ENCODE measurements at places on chromosomes 3 and 15.

- no peak for DNase-seq
Observed at GRCh38 chr15:33091983-33092693, 102.4 kb downstream of the FMN1 start.

GRCh38 chr3:17432236-17432635 lies 310.2 kb downstream of the TBC1D5 start:
- no peak for DNase-seq

- DNase-seq, result no peak
Observed at GRCh38 chr15:41943543-41944312, 28.6 kb downstream of the EHD4 start.

- no peak for DNase-seq
Observed at GRCh38 chr3:128794067-128794768, 68.2 kb downstream of the RAB7A start.

DNA sequence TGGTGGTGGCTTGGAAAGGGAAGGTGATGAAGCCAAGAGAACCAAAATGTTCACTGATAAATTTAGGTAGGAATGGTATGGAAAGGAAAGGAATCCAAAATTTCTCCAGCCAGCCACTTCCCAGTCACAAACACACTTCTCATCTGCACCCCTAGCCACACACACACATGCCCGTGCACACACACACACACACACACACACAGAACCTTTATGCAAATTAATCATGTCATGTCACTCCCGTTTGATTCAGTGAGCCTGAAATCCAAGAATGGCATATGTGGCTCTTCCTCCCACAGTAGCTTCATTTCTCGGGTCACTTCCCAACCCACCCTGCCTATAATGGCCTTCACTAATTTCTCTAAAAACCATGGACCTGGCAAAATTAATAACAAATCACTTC lies 3.1 kb upstream of the HLTF start:
- DNase-seq, result no peak

DNA sequence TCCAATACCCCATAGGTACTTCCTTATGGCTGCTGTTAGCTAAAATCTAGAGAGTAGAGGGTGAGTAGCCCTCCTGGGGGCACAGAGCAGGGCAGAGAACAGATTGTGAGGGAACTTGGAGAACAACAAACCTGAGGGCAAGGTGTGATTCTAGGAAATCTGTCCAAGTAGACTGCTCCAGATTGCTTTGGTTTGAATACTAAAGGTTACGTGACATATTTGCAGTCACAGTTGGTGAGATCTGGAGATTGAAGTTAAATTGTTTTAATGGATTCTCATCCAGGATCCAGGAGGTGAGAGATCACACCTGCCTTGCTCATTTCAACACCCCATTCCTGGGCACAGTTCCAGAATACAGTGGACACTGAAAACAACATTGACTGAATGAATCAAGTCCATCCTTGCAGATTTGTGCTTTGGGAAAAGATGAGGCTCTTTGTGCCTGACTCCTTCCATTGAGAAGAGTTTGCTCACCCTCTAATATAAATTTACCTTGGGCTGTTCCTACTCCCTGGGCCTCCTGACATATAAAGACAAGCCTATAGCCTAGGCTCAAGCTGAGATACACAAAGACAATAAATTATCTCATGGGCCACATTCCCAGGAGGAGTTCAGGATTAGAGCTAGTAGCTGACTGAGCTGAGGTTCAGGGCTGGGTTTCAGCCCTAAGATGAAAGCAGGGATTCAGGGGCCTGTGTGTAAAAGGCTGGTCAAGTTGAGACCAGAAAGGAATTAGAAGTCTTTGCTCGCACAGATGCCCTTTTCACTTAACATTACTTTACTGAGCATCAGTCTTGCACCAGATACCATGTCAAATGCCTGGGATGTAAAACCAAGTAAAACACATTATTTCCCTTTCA lies 400.9 kb upstream of the MCTP2 start:
- DNase-seq, result no peak

DNA sequence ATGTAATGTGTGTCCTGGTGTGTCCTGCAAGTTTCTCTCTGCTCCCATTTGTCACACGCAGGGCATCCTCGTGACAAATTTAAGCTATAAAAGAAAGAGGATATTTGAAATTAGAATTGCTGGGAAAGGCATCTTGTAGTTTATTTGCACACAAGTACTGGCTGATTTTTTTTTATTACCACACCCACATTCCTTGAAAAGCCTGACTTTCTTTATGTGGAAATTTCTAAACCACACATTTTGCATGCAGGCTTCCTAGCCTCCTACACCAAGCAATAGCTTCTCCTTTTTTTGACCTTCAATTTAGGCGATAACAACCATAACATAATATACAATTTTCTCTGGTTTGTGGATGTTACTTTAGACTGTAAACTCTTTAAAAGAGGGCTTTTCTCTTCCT lies 126.1 kb downstream of the SERPINI1 start:
- no peak for DNase-seq

DNA sequence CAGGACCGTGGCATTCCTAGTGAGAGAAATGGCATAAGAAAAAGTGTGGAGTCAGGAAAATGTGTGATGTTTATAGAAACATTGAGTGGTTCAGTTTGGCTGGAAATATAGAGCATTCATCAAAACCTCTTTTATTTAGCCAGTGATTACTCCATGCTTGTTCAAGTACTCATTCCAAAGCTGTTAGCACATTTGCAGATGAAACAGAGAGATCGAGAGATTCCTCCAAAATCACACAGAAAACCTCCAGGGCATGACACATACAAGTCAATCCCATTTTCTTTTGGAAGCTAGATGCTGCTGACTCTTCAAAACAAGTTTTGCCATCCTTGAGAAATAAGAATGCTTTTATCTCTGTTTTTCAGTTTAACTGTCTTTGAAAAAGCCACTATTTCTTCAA lies 11.5 kb upstream of the MB21D2 start:
- no peak for DNase-seq

- DNase-seq, result no peak
Observed at GRCh38 chr3:198062068-198062465, 102.0 kb downstream of the LMLN start.

- DNase-seq, result no peak
Observed at GRCh38 chr3:15051531-15051930, 13.6 kb downstream of the MRPS25 start.

DNA sequence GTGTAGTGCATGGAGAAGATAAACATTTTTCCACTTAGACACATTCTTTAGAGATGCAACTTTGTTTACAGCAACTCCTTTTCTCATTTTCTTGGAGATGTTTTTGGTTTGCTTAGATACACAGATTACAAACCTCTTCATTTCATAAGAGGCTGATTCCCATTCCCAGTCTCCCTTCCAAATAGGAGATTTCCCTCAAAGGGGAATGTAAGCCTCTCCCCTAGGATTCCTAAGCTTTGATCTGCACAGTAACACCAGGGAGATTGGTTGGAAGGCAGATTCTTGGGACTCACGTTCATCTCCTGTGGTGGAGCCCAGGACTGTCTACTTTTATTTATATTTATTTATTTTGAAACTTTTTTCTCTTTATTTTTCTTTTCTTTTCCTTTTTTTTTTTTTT lies 63.2 kb downstream of the MCTP2 start:
- no peak for DNase-seq

- no peak for DNase-seq
Observed at GRCh38 chr3:128485282-128486204, 7.5 kb downstream of the GATA2 start.

GRCh38 chr3:188489639-188490405 lies 335.9 kb downstream of the LPP start:
- DNase-seq, result no peak

GRCh38 chr3:19645093-19645492 lies 288.9 kb downstream of the EFHB start:
- no peak for DNase-seq

GRCh38 chr3:151726016-151726415 lies 7.7 kb upstream of the AADACL2 start:
- DNase-seq, result no peak

DNA sequence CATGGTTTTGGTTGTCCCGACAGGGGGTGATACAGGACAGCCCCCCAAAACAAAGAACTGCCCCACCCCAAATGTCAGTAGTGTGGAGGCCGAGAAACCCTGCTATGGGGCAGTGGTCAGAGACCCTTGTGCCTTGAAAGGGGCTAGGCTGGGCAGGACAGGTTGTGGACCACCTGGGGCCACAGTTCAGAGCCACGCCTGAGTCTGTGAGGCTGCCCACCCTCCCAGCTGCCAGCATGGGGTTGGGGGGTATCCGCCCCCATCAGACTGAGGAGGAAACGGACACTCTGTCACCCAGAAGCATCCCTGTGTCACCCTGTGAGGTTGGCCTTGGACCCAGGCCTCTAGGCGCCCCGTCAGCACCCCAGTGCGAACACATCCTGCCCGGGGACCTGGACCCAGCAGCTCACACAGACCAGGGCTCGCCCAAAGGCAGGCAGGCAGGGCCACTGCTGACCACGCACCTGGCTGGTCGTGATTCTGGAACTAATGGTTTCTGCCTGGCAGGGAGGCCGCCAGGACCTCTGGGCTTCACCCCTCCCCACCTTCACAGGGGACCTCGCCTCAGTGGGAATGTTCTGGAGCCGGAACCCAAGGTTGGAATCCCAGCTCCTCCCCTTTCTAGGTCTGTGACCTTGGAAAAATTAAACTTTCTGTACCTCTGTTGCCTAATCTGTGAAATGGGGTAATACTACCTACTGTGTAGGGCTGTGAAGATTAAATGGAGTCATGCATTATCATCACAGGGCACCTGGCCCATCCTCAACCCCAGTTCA lies 1.4 kb downstream of the SLC41A3 start:
- no peak for DNase-seq

DNA sequence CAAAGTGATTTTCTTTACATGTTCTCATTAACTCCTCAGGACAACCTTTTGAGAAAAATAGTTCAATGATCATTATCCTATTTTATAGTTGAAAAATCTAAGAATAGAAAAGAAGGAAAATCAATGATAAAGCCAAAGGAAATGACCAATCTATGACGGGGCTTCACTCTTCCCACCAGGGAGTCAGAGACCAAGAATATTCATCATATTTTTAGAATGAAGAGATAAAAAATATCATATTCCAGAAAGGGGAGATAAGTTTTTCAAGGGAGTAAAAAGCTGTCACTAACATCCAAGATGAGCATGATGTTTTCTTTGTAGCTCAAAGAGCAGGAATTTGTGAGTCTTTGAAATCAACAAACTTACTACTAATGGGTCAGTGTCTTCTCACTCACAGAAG lies 71.5 kb upstream of the LPP start:
- no peak for DNase-seq
